Right cardiac atrium (tissue), 5 donors: ENCODE measurements at places on chromosomes 16 and 17. TPM values are rescaled to one million over a fixed set of nuclear protein-coding genes. Genes with fewer than 3 reads are reported as not detected.

Gene MEFV
- 1.6 TPM for total RNA-seq

Gene MYH3
- total RNA-seq, result 0.88 TPM

- DNase-seq, result no peak
Measured at GRCh38 chr17:77571155-77571981, 387.1 kb upstream of the TNRC6C start.

DNA sequence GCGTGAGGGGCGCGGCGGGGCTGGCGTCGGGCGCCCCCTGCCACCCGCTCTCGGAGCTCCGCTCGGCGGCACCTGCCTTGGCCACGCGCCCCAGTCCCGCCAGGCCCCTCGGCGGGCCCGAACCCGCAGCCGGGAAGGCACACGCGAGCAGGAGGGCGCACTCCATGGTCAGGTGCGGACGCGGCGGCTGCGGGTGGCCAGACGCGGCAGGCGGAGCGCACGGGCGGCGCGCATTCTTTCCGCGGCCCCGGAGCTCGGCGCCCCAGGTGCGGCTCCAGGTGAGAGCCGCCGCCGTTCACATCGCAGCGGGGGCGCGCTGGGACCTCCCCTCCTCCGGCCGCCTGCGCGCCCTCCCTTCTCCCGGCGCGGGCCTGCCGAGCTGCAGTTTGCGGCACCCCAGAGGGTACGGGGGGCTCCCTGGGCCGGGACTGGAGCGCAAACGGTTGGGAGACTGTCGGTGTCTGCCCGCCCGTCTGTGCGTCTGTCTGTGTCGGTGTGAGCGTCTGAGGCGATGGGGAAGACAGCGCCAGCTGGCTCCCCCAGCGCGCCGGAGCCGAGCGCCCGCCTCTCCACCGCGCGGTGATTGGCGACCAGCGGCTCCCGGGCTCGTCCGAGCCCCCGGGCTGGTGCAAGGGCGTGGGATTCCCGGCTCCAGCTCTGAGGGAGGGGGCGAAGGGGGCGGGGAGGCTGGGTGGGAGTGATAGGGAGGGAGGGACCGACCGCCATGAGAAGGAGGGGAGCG, at the start of gene ADAMTS18:
ADAMTS18 (minus strand) TSS at position 505 of the 742 bp plus-strand sequence; CDS start at position 166, 339 bp downstream.
- DNase-seq, result peak; percentile 32

Gene ASB16
- total RNA-seq, result 10.3 TPM

DNA sequence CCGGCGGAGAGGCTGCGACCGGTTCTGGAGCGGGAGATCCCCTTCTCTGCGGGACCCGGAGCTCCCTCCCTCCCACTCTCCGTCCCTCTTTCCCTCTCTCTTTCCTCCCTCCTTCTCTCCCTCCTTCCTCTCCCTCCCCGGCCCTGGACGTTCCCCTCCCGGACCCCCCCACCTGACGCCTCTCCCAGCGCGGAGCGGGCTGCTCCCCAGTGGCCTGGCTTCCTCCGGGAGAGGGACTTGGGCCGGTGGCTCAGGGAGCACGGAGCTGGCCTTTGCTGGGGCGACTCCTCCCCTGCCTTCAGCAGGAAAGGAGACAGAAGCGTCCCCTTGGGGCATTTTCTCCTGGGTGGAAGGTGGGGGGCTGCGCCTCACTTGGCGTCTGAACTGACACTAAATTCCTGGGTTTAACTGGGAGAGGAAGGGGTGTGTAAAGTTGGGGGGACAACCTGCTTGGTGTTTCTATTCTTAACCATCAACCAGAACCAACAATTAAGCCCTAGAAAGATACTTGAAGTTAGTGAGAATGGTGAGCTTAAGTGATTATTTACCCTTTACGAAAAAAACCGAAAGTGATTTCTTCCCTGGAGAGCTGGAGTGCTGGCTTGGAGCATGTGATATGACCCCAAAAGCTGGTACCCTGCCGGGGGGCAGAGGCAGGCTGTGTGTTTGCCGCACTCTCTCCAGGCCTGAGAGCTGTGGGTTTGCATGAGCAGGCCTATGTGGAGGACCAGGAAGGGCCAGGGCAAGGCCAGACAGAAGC, 775 bp downstream of the SPIRE2 start:
- no peak for DNase-seq
